ENCODE measurements at places on chromosomes 2 and 18. TPM values are rescaled to one million over a fixed set of nuclear protein-coding genes. Genes with fewer than 3 reads are reported as not detected.

Gene MEP1B
- not detected for total RNA-seq

Gene PHLPP1
- total RNA-seq, result 7.0 TPM

Gene ZNF519
- total RNA-seq, result 3.3 TPM

Gene SIX3
- total RNA-seq, result not detected

Gene RTP5
- not detected for total RNA-seq

Gene REG1B
- not detected for total RNA-seq

Gene FEV
- total RNA-seq, result not detected

Gene FZD7
- total RNA-seq, result 25.5 TPM

Gene IL1B
- total RNA-seq, result not detected

Gene EMX1
- not detected for total RNA-seq

Gene NDC80
- not detected for total RNA-seq

Gene LRATD1
- total RNA-seq, result 0.86 TPM

Gene TMEM198
- total RNA-seq, result 1.5 TPM

Gene ZAP70
- 0.75 TPM for total RNA-seq

Gene STEAP3
- total RNA-seq, result 8.3 TPM

Gene DUSP2
- 0.56 TPM for total RNA-seq

Gene TET3
- 3.2 TPM for total RNA-seq

Gene ALPP
- total RNA-seq, result not detected

Gene FAM117B
- 3.5 TPM for total RNA-seq

Gene USP40
- total RNA-seq, result 15.9 TPM

Gene CFAP221
- not detected for total RNA-seq

Gene AQP12B
- not detected for total RNA-seq

Gene REG3G
- not detected for total RNA-seq

Gene ACVR1C
- total RNA-seq, result 0.16 TPM

Gene NPC1
- total RNA-seq, result 16.8 TPM

Gene GALNT13
- total RNA-seq, result 0.11 TPM
